ENCODE measurements at places on chromosomes 6 and 20. TPM values are rescaled to one million over a fixed set of nuclear protein-coding genes. Genes with fewer than 3 reads are reported as not detected.

MCM8 gene
- total RNA-seq: 3.5 TPM

SEMG1 gene
- not detected for total RNA-seq

DNA sequence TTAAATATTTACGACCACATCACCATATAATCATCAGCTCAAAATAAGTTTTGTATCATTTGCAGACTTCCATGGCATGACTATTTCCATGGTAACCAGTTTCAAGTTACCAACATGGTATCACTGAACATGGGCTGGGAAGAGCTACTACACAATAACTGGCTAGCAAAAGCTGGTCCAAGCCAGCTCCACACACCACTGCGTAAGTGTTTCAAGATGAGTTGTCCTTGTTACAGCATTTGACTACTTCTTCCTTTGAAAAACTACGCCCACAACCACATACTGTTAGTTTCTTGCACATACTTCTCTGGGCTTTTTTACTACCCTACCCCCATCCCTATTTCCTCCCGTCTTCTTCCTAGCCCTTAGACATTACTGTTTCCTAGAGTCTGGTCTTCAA, 8.5 kb downstream of the CD164 start:
- no peak for DNase-seq

GRCh38 chr20:38126932-38127621, 38.0 kb downstream of the TGM2 start:
- peak; percentile 93 for DNase-seq

- DNase-seq: no peak
These were observed 53.0 kb downstream of the DEK start for GRCh38 chr6:18211338-18211737.

GRCh38 chr20:33948480-33948879, 45.2 kb upstream of the RALY start:
- DNase-seq: no peak

GRCh38 chr6:22218410-22218809, 78.4 kb downstream of the PRL start:
- DNase-seq: no peak

DNA sequence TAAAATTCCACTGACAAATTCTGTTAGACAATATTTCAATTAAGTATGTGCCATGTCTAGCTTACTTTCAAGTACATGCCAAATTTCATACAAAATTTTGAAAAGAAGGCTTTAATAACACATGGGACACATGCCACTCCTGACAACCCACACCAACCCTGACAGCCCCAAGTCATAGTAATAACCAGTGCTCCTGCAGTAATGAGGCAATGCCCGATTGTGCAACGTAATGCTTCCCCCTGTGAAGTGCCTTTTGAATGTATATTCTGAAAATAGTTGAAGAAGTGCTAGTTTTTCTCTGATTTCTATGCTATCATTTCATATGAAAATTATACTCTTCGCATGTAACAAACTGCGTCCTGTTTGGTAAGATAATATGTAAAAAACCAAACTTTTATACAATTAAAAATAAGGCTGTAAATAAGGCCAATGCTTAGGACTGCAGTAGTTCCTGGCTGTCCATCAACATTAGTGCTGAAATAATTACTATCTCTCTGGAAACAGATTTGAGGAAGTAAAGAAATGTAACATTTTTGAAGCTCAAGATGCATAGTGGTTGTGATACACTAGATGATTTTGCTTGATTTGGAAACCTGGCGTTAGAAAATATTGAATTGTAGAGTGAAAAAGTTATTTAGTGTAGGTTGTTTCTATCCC, 125.8 kb upstream of the BCLAF1 start:
- no peak for DNase-seq

DNA sequence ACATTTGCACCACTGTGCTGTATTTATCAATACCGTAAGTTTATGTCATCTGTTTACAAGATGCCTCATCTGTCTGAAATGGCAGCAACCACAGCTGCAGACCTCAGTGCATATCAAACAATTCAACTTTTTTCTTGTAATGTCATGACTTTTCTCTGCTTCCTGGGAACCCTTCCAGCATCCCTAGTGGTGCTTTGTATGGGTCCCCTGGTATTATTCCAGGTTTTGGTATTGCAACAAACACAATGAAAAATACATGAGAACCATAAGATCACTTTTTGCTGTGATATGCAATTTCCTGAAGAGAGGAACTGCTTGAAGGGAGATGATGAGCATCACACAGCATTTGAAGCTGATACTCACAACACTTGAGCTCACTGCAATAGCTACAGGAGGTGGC, 12.0 kb upstream of the TXNDC5 start:
- no peak for DNase-seq

Measured in osteoblast (primary cell).